ENCODE measurements at places on chromosomes 2 and 18.

- DNase-seq, result no peak
Measured at GRCh38 chr18:59695551-59695950, 1.7 kb downstream of the CCBE1 start.

- no peak for DNase-seq
Measured at GRCh38 chr2:134148843-134149472, 104.9 kb upstream of the MGAT5 start.

GRCh38 chr2:105320651-105321215 is 8.8 kb downstream of the TGFBRAP1 start:
- no peak for DNase-seq

DNA sequence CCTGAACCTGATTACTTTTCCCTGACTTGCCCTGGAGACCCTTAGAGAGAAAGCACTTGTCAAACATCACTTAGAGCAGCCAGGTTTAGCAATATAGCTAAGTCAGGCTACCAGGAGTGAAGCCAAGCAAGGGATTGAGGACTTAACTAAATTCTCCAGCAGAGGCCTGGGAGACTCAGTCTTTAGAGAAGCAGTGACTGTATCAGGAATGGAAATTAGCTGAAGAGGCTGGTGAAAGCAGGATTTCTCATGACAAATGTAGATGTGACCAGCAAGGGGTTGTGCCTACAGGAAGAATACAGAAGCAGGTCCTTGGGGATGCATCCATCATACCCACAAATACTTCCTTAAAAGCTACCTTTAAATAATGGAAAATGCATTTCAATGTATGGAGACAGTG is 368.9 kb upstream of the MEIS1 start:
- no peak for DNase-seq

GRCh38 chr2:187581125-187581896 is 27.1 kb upstream of the TFPI start:
- no peak for DNase-seq

DNA sequence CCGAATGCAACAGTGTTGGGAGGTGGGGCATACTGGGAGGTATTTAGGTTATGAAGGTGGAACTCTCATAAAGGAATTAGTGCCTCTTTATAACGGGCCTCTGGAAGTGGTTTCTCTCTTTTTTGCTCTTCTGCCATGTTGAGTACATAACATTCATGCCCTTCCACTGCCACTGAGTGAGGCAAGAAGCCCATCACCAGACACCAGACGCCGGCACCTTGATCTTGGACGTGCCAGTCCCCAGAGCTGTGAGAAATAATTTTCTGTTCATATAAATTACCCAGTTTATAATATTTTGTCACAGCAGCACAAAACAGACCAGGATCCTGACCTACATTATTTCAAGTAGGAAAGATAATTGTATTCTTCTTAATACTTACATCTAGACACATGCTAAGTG is 320.2 kb downstream of the NRXN1 start:
- no peak for DNase-seq

DNA sequence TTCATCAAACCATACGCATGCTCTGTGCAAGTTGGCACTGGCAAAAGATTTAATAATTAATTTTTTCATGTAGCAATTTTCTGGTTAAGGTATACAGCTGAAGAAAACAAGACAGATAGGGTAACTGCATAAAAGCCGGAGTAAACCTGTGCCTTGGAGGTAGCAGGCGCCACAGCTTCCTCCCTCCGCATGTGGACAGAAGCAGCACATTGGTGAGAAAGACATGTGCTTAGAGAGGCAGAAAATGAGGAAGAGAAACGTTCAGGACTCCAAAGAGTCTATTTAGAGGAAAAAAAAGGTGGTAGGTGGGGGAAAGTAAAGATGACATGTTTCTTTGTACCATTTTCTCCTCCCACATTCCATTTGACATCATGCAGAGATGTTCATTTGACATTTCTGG is 9.3 kb downstream of the ST6GAL2 start:
- DNase-seq, result no peak

- DNase-seq, result no peak
Measured at GRCh38 chr2:160906878-160907277, 253.3 kb upstream of the TANK start.

DNA sequence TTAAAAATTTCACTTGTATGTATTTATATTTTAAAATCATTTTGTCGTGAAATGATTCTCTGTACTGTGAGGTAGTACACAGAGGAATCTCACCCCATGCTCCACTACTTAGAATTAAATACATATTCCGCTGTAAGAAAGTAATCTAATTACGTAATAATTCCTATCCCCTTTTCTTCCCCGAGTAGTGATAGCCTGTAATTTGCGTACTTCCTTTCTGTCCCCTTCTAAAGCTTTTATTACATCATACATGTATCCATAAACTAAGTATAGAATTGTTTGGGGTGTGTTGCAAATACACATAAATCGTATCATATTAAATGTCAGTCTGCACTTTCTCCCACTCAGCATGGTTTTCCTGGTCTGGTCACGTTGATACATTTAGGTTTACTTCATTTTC is 12.4 kb upstream of the CHCHD5 start:
- no peak for DNase-seq

GRCh38 chr18:13284330-13285027 is 65.9 kb downstream of the LDLRAD4 start:
- peak; percentile 33 for DNase-seq

GRCh38 chr2:20410556-20411277 is 36.2 kb upstream of the RHOB start:
- peak; percentile 45 for DNase-seq

DNA sequence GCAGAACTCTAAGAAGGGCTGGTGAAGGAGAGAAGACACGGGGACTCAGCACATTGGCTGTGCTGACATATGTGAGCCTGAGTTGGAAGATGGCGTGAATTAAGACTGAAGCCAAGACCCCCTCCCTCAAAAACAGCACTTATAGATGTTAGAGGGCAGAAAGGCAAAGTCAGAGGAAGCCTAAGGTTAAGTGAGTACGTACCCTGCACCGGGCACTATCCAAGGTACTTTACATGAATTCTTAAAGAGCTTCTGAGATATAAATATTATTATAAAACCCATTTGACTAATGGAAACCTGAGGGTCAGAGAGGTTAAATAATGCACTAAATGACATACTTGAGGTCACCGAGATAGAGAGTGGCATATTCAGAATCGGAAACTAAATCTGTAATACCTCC is 25.6 kb downstream of the SIX3 start:
- no peak for DNase-seq

- DNase-seq, result no peak
Measured at GRCh38 chr18:65767406-65767805, 16.6 kb downstream of the CDH7 start.

DNA sequence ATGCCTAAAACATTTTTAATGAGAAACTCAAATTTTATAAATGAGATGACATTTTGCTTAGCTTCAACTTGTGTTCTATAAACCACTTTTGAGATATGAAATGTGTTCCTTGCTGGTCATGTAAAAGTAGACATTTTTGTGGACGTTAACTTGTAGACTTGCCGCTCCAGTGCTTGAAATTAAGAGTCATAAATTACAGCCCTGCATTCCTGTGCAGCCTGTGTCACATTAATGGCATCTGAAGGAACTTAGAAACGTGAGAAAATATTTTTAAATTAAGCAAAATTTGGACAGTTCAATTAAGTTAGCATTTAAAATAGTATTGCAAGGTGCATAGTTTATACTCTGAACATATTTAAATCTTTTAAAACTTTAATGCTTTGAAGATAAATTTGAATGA is 98.3 kb upstream of the LDLRAD4 start:
- DNase-seq, result no peak

DNA sequence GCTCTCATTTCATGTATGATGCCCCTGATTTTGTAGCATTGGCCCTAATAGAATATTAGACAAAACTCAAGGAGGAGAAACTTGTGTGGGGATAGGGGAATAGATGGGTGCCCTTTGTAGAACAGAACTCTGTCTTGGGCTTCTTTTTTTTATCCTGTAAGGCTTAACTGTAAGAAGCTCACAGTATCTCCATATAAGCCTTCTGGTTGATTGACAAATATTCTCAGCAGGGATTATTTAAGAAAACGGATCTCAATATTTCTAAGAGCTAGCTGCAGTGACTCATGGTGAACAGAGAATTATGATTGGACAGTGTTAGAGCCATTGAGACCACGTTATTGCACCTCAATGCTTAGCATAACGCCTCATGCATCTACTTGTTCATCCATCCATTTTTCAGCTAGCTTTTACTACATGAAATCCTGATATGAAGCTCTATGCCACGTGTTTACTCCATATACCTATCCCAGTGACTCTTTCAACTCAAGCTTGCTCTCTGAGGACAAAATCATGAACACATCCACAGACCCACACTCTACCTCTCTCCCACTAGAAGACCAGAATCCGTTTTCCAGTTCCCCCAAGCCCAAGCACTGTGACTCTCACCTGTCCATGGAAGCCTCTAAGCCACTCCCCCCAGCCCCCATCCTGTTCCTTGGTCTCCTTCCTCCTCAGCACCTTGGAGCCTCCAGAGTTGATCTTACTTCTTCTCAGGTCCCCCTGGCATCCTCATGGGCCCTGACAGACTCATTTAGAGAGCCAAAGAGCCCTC is 99.2 kb downstream of the BCL2L11 start:
- no peak for DNase-seq

- no peak for DNase-seq
Measured at GRCh38 chr2:233464531-233465240, 101.9 kb downstream of the USP40 start.

GRCh38 chr2:163466331-163467250 is 269.2 kb downstream of the FIGN start:
- no peak for DNase-seq

DNA sequence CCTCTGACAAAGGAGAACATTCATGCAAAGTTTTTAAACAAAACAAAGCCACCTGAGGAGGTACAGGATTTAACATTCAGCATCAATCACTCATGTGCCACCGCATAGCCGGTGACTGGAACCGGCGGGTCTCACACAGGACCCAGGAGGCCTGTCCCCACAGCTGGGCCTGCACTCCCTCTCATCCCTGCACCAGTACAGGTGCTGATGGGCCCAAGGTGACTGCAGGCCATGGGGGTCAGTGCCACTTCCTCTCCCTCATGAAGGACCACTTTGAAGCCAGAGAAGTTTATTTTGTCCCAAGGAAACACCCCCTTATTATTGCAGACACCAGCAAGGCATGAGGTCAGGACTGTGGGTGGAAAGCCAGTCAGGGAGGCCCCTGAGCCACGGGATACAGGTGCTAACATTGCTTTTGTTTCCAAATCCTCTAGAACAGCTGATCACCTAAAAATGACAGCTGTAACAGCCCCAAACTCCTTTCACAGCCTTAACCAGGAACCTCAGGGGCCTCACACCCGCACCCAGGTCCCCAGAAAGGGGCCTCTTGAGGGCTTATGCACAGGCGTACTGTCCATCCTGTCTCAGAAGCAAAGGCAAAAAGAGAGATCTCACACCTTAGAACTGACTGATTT is 14.0 kb downstream of the PARD6G start:
- DNase-seq, result no peak
